Testis (tissue), 5 donors: ENCODE measurements at places on chromosomes 5 and 9. TPM values are rescaled to one million over a fixed set of nuclear protein-coding genes. Genes with fewer than 3 reads are reported as not detected.

- peak; percentile 40 for DNase-seq
These were observed 226.3 kb downstream of the SMARCA2 start for GRCh38 chr9:2241461-2241835.

DNA sequence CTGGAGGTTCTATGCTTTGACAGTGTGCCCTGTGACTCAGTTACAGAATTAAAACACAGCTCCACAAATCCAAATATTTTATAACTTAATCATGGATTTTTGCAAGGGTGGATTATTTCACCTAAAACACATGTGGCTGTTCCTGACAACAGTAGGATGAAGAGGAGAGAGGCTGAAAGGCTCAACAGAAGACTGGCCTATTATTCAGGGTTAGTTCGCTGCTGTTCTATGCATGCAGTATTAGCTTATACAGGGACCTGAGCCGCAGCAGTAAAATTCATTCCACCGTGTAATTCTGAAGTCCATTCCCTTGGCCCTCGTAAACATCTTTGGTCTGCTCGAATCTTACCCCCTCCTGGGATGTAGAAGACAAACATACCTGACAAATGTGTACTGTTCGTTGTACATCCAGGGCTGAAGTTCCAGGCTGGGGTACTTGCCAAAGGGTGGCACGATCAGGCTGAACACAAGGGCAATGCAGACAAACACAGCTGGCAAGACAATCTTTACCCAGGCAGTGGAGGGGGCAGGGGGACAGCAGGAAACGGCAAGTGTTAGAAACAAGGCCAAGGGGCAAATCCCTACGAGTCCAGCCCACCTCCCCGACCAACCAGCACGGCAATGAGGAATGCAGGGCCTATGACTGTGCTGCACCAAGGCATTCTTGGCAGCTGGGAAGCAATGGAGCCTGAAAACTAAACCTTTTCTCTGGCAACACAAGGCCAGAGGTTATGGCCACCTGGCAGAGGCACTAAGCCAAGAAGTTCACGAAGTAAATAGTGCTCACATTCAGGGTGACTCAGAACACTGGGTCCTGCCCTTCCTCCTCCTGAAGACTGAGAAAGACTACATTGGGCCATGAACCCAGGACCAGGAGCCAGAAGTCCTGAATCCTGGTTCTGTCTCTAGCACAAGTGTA, 46.8 kb downstream of the NIPSNAP3B start:
- DNase-seq = no peak

DNA sequence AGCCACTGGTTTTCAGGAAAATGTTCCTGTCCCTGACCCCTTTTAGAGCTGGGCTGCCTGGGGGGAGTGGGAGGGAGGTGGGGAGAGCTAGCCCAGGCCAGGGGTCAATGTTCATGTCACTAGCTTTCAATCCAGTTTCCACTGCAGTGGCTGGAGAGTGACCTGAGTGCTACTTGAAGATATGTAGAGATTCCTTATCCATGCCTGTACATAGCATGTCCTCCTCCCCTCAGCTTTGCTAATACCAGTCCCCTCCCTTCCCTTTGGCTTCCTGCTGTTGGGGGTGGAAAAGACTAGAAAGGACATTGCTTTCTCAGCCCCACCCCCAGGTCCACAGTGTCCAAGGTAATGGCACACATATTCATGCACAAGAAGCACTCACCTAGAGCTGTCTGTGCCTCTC, 7.8 kb downstream of the DNAJB5 start:
- DNase-seq = no peak

DNA sequence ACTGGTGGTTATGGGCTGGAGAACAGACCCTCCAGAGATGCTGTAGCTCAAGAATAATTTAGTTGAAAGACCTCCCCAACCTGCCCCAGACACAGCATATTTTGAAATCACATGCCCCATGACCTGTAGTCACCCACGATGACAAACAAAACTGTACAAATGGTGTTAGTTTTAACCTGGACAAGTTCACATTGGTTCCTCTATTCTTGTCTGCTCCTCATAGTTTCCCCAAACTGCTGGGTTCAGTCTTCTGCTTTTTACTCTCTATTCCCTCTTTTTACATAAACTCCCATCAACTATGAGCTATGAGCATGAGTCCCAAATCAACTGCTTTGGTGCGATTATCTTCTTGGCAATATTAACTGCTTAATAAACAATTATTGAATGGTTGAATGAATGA, 365.3 kb upstream of the CLINT1 start:
- no peak for DNase-seq

- no peak for DNase-seq
These were observed 4.3 kb downstream of the GFM2 start for GRCh38 chr5:74762599-74762998.

DNA sequence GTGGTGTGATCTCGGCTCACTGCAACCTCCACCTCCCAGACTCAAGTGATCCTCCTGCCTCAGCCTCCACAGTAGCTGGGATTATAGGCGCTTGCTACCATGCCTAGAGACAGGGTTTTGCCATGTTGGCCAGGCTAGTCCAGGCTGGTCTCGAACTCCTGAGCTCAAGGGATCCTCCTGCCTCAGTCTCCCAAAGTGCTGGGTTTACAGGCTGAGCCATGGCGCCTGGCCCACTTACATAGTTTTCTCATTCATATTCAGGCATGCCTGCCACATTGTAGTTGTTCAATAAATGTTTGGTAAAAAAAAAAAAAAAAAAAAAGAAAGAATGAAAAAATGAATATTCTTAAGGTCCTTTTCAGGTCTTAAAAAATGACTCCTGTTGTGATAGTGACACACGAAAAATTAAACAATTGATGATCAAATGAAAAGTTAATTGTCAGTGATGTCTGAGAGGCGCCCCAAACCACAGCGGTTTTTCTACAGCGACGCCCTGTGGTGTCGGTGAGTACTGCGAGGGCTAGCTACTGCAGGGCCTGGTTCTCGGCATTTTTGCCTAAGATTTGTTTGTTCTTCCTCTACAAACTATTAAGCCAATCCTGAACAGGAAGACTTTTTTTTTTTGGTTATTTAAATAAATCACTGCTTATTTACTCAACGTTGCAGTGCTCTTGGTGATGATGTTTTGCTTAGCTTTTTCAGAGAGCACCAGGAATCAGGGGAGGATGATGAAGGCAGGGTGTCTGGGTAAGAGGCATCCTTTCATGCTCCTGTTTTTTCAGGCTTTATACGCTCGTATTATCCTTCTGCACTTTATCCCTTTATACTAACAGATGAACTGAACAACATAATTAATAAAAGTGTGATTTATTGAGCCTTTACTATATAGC, 67.0 kb upstream of the DPYSL3 start:
- DNase-seq = peak; percentile 83

DNA sequence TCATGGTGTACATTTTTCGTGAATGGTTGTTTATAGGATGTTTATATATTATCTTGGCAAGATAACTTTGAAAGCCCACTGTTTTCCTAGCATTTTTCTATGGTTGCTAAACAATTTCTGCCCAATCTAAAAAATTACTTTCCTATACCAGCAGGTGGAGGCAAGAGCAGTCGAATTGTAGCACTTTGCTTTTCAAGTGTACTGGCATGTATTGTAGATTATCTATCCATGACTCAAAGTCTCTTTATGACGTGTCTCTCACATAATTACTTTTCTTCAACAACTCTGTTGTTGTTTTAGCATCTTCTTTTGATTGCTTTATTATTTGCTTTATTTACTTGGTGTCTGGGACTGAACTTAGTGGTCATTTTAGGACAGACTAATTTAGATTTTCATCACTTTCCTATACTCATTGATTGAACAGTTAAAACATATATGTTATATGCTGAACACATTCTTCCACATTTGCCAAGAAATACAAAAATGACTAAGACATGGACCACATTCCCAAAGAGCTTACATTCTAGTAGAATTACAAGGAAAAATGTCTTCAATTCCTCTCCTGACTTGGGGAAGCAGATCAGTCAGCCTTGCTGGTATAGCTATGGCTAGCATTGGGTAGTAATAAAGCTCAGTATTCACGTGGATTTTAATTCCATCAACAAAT, 20.7 kb downstream of the NLN start:
- no peak for DNase-seq

DNA sequence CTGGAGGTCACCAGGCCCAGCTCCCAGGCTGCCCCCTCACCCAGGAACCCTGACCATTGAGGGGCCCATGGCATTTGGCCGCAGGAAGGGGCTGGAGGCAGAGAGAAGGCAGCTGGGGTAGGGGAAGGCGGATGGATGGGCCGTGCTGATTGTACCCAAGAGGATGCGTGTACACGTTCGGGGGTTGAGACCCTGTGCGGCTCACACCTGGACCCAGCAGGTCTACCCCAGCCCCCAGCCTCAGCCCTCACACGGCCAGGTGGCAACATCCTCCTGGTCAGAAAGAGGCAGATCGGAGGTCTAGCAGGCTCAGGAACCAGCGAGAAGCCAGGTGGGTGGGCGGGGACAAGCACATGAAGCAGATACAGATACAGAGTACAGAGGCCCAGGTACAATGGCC, 33.7 kb downstream of the NACC2 start:
- DNase-seq = no peak

FIBCD1 gene
- 20.8 TPM for polyA plus RNA-seq

GRCh38 chr5:3364433-3364832, 231.2 kb upstream of the IRX1 start:
- DNase-seq = no peak

- DNase-seq = no peak
These were observed 3.0 kb downstream of the GDNF start for GRCh38 chr5:37836592-37837413.

NDST1 gene
- 55.0 TPM for polyA plus RNA-seq

DNA sequence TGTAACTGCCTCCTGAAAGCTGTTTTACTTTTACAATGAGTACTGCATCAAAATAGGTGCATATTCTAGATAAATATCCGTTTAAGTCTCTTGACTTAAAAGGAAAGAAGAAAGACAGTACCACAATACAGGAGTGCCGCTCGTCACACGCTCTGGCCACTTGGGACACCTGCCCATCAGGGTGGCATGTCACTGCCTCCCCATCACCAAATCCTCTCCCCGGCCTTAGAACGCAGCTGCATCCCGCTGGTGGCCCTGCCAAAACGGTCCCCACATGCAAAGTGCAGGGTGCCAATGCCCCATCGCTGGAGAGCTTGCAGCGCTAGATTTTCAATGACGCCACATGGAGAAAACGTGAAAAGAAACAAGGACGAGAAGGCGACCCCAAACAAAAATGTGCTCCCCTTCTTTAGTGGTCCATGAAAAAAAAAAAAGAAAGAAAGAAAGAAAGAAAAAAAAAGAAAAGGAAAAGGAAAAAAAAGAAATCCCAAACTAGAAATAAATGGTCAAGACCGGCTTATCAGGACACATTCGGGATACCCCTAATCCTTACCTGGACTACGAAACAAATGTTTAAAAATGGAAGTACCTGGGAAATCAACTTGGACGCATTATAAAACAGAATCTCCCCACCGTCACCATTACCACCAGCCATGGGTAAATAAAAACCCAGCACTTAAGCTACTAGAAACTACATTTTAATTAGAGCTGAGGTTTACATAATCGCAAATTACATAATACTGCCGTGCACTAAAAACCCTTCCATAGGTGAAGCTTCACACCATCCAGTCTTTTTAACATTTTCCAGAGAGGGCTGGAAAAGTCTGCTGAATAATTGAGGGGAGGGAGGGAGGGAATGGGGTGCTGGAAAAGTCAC, 1.0 kb downstream of the ANKH start:
- no peak for DNase-seq

DNA sequence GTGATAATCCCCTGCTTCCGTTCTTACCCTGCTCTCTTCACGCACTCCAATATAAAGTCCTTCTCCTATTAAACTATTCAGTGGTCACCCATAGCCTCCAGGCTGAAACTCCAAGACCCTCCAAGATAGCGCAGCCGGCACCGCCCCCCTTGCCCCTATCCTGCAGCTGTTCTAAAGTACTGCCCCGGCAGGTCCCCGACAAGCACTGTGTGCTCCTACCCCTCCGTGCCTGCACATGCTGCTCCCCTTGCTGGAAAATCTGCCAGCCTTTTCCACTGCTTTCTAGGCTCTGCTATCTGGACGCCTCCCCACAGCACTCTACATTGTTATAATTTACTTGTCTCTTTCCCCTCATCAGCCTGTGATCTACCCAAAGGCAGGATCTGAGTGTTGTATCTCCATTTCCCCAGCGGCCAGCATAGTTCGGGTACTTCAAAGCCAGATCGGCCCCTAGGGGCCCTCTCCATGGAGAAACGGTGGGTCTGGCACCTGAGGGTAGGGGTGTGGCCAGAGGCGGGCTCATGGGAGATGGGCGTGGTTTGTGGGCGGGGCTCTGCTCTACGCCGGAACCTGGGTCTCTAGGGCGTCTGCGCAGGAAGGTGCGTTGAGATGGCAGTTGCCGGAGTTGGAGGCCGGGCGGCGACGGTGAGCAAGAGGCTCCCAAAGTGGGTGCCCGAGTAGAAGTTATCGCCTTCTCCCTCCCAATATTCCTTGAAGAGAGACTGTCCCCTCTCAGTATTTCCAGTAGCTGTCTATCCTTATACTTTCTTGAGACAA, 83.5 kb upstream of the RUSC2 start:
- DNase-seq = peak; percentile 90

PCDHA1 gene
- polyA plus RNA-seq = 1.8 TPM

DNA sequence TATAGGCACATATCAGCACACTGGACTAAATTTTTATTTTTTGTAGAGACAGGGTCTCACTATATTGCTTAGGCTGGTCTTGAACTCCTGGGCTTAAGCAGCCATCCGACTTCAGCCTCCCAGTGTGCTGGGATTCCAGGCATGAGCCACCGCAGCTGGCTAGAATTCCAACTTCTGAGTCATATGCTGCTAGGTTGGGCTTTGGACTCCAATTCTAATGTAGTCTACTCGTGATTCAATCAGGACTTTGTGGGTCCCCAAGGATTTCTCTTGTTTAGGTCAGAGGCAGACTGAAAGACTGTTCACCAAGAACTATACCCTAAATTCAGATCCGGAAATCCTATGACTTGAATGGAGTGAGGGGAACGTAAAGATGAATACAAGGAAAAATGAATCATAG, 68.2 kb upstream of the CHD1 start:
- DNase-seq = no peak

GRCh38 chr9:131477816-131478419, 24.8 kb upstream of the POMT1 start:
- no peak for DNase-seq

GRCh38 chr9:122376796-122377195, 6.0 kb downstream of the PTGS1 start:
- DNase-seq = no peak

GRCh38 chr9:96500696-96501632, 51.0 kb downstream of the HABP4 start:
- no peak for DNase-seq

DNA sequence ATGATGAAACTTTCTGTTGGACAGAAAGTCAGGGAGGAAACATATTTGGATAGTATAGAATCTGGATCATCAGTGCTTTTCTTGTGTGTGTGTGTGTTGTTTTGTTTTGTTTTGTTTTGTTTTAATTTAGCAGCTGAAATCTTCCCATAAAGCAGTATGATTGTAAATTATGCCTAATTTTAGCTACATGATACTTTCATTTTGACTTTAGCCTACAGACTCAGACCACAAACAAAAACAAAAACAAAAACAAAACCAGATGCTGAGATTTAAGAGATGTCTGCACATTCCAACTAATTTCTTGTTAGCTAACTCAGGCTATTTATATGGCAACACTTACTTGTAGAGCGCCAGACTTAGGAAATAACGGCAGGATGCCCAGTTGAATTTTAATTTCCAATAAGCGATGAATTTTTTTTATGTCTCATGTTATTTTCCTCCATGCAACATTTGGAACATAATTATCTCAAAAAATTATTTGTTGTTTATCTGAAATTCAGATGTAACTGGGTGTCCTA, 119.5 kb upstream of the TRPC7 start:
- DNase-seq = no peak

- DNase-seq = no peak
These were observed 51.3 kb downstream of the TGFBI start for GRCh38 chr5:136080113-136080482.

SNCB gene
- 0.62 TPM for polyA plus RNA-seq

ZNF366 gene
- 0.96 TPM for polyA plus RNA-seq

SEMA4D gene
- 26.2 TPM for polyA plus RNA-seq

ORM2 gene
- 2.3 TPM for polyA plus RNA-seq
